ENCODE measurements at places on chromosomes 6 and 20.

DNA sequence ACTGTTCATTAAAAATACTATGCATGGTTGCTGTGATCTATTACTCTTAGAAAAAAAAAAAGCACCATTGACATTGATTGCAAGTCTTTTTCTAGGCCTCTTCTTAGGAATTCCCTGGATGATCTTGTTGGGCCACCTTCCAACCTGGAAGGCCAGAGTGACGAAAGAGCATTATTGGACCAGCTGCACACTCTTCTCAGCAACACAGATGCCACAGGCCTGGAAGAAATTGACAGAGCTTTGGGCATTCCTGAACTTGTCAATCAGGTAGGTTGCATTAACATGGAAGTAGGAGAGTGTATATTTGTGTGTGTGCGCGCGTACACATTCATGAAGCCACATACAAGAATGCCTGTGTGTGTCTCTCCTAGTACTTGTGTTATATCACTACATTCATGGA, 140.4 kb downstream of the NCOA3 start:
- DNase-seq = no peak

DNA sequence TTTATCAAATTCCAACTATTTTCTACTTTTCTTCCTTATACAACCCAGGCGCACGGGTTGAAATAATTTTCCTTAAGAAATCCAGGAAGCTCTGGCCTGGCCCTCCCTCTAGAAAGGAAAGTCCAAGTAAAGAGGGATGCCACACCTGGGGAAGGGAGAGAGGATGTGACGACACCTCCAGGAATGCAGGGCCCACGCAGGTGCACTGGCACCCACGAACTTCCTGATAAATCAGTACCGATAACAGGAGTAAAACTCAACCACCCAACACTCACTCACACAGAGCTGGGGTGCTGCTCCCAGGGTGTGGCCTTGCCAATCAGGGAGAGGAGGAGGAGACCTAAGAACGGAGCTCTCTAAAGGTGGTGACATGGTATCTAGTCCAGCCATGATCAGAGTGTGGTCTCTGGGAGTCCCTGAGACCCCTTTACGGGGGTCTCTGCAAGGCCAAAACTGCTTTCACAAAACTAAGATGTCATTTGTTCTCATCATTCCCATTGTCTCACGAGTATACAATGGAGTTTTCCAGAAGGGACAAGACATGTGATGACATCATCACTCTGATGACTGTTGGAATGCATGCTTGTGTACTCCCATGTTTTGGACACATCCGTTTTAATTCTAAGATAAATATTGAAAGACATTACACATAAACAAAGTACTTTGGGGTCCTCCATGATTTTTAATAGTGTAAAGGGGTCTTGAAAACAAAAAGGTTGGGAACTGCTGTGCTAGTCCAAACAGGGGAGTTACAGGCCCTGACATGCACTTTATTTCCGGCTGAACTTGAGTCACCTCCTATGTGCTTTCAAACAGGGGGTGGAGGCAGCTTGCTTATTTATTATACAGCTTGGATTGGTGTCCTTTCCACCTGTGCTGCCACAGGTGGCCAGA, 2.2 kb upstream of the PARD6B start:
- no peak for DNase-seq

GRCh38 chr6:4220558-4220957, 85.2 kb upstream of the ECI2 start:
- no peak for DNase-seq

GRCh38 chr6:3431994-3432393, 24.9 kb downstream of the SLC22A23 start:
- DNase-seq = no peak

GRCh38 chr6:44925100-44925739, 402.9 kb upstream of the RUNX2 start:
- DNase-seq = no peak

DNA sequence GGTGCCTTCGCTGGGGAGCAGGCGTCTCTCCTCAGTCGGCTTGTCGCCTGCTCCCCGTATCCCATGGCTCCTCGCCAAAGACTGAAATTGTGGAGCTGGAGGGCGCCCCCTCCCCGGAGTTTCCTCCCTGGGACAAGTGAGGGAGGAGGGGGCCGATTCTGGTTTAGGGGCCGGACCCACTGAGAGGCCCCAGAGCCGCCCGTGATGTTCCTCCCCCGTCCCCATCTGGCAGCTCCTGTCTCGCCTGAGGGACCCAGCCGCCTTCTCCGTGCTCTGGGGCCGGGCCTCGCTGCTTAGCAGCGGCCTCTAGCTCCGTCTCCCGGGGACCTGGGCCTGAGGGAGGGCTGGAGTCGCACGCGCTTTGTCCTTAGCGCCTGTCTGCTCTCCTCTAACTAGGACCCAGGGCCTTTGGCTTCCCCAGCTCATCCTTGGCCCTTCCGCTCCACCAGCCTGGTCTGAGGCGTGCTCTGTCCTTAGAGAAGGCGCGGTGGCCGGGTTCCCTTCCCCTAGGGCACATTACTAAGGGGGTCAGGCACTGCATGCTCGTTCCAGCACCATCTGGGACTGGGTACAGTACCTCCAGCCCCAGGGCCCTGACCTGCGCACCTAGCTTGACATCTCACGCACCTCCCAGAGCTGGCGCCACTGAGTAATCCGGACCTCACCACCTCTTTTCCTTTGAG, 29.7 kb downstream of the SLC12A5 start:
- no peak for DNase-seq

GRCh38 chr6:167661552-167662044, 165.1 kb upstream of the AFDN start:
- DNase-seq = no peak

GRCh38 chr6:97059473-97059872, 134.9 kb downstream of the KLHL32 start:
- DNase-seq = no peak

DNA sequence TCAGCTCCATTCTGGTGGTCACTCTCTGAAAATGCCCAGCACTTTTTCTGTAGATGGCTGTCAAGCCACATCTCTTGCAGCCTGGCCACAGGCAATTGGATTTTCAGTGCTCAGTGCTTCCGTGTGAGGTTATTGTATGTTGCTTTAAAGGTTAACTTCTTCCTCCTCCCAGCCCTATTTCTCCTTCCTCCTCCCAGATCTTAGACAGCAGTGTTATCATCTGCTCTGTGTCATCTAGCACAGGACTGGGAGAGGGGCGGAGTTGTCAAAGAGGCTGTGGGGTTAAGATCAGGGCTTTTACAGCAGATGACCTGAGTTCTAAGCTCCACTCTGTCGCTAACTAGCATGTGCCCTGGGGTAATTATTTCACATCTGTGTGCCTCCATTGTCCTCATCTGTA, 129.0 kb downstream of the PHACTR3 start:
- no peak for DNase-seq

DNA sequence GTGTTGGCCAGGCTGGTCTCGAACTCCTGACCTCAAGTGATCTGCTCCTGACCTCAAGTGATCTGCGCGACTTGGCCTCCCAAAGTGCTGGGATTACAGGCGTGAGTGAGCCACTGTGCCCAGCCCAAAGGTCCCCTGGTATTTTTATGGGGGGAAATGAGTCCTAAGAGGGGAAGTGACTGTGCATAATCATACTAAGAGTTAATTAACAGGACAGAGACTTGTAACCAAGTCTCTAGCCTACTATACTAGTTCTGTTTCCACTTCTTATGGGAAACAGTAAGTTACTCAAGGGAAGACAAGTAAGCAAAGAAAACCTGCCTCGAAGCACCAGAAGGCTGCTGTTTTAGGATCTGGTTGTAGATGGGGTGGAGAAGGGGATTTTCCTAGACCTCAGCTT, 27.9 kb downstream of the TCF15 start:
- DNase-seq = no peak

- no peak for DNase-seq
Observed at GRCh38 chr20:25177890-25178321, 17.6 kb upstream of the ENTPD6 start.

DNA sequence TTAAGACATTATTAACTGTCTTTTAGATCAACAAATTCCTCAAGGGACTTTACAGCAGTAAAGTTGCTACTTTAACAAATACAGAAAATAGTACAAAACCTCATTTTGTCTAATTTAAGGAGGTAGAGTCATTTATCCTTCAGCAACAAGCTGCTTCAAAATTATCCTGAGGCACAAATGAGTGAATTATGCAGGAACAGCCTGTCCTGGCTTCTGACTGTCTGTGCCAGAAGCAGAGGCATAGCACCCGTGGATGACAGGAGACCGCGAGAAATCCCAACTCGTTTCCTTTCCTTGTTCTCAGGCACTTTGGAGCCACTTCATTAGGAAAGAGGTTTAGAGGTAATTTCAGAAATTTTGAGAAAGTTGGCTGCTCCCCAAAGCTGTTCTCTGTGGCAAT, 549.2 kb upstream of the BTBD3 start:
- DNase-seq = no peak

GRCh38 chr20:57698116-57698866, 11.5 kb downstream of the PMEPA1 start:
- no peak for DNase-seq

DNA sequence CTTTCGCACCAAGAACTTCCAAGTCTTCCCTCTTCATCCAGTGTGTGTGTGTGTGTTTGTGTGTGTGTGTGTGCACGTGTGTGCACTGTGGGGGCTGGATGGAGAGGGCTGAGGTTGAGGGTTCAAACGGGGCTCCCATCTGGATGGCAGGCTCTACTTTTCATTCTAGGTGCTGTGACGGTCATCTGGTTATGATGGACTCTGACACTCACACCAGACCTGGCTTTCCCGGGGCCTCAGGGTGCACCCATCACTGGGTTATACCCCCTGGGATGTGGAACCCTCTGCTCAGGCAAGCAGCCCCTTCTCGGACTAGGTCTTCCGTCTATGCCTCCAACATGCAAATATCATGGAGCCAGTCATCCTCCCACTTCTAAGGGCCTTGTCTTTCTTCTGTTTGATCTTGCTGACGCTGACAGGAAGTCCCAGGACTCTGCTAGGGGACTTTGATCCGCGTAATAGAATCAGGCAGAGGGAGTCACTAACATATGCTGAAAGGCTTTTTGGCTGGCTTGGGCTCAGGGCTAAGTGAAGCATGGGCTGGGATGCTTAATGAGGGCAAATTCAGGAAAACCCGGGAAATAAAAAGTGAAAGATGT, 313.6 kb downstream of the CDC5L start:
- DNase-seq = no peak

GRCh38 chr6:108009894-108010293, 51.9 kb upstream of the SEC63 start:
- no peak for DNase-seq

- peak; percentile 92 for DNase-seq
Observed at GRCh38 chr6:37818536-37819176, 871 bp upstream of the ZFAND3 start.

- DNase-seq = no peak
Observed at GRCh38 chr6:151677404-151677803, 130.1 kb upstream of the ESR1 start.

DNA sequence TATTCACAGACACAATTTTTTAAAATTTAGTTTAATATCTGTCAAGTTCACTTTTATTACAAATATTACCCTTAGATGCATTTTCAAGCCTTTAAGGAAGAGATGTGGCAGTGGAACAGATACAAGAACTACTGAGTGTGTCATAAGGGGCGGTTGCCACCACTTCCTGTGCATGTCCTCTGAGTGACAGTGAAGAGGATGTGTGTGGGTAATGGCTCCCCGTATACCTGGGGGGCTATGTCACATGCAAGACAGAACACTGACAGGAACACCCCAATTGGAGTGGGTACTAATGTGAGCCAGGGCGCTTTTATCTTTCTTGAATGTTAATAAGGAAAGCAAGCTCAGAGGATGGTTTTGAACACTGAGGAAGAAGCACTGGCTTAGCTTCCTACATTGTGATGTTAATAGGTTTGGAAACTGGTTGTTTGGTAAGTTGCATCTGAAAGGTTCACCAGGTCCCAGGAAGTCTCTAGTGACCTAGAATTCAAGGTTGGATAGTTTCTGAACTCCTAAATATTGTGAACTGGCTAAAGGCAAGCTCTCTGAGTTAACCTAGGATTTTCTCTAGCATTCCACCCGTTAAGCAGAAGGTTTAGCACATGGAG, 83.4 kb upstream of the ASF1A start:
- peak; percentile 20 for DNase-seq

DNA sequence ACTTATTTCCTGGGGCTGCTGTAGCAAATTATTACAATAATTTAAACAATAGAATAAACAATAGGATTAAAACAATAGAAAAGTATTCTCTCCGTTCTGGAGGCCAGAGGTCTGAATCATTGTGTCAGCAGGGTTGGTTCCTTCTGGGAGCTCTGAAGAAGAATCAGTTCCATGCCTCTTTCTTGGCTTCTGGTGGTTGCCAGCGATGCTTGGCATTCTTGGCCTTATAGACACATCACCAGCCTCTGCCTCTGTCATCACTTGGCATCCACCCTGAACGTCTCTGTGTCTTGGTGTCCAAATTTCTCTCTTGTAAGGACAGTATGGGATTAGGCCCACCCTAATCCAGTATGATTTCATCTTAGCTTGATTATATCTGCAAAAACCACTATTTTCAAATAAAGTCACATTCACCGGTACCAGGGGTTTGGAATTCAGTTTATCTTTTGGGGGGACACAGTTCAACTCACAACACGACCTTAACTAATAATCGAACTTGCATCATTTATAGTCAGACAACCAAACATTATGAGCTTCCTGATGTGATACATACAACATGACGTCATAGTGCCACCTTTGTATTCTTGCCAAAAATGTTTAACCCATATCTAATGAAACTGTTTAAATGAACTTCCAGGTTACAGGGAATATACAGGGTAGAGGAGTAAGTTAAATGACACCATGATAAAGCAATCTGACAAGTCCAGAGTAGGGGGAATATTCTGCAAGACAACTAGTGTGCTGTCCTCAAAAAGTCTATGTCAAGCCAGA, 84.7 kb upstream of the RNF24 start:
- no peak for DNase-seq

- no peak for DNase-seq
Observed at GRCh38 chr6:143803769-143804568, 39.2 kb upstream of the LTV1 start.

DNA sequence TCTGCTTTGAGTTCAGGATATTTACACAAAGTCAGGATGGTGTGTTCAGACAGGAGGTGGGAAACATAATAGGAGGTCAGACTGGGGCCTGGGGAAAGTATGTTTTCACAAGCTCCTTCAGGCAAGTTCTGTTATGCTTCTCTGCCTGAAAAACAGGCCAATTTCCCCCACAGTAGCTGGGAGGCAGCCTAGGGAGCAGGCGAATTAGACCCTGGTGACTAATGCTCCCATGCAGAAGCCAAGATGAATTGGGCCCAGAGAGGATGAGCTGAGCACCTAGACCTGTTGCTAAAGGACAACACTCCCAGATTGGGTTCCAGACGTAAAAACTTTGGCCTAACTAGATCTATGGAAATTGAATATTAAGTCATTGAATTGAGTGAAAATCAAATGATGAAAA, 142.2 kb upstream of the MAP3K7 start:
- DNase-seq = no peak

DNA sequence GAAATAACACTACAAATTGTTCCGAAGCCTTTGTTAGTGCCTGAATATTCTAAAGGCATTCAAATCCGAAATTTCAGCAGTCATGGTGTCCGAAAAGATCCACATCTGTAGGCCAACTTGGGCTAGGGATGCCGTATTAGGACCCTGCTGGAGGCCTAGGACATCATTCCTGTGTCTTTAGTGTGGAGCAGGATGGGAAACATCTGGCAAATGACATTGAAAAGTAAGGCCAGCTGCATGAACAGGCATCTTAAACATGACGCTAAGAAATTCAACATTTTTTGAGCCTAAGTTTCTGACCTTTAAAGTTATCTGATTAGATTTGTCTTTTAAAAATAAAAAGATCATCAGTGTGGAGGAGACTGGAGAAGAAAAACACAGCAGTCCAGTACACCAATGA, 91.3 kb downstream of the MYLK4 start:
- DNase-seq = no peak

GRCh38 chr6:77383026-77383425, 80.3 kb downstream of the HTR1B start:
- no peak for DNase-seq

GRCh38 chr20:48419173-48419572, 408.6 kb downstream of the PREX1 start:
- DNase-seq = no peak
